ENCODE measurements at places on chromosomes 1 and 21.
A peak's percentile ranks its signal among the peaks of the same experiment; 100 is the strongest.

GRCh38 chr1:103333141-103333540 lies 192.4 kb upstream of the RNPC3 start:
- DNase-seq, result no peak

DNA sequence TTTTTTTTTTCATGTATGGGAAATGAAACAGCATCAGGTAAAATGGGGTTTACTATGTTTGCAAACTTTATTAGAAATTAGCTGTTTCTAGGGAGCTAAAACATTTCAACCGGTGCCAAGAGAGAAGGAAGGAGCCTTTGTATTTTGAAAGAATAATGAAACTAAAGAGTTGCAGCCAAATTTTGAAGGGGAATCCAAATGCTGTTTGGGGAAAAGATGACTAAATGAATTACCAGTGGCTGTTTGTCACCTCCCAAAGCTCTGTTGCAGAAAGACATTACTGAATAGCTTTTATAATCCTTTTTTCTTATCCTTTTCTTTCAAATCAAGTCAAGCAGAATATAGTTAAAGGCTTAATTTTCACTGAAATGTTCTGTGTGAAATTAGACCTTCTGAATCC lies 591.3 kb upstream of the ADGRL2 start:
- DNase-seq, result no peak

GRCh38 chr1:17276568-17276967 lies 27.7 kb downstream of the PADI3 start:
- peak; percentile 62 for DNase-seq

GRCh38 chr1:240876071-240876470 lies 264.1 kb upstream of the GREM2 start:
- no peak for DNase-seq

DNA sequence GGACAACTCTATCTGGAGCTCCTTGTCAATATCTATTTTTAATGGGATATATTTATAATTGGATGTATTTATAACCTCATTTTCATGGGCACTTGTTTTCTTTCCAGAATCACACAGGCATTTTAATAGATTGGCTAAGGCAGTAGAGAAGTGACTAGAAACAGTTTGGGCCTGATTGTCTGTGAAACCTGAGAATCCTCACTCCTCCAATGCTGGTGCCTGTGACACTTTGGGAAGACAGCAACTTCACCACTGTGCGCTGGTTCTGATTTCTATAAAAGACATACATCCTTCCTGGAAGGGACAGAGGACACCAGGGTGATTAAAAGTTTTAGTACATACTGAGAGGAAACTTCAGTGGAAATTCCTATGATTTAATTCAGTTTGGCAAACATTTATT lies 39.6 kb upstream of the RXRG start:
- no peak for DNase-seq

GRCh38 chr1:226722901-226723656 lies 16.0 kb downstream of the ITPKB start:
- no peak for DNase-seq

- DNase-seq, result no peak
These were observed 56.2 kb upstream of the EDEM3 start for GRCh38 chr1:184810735-184811343.

DNA sequence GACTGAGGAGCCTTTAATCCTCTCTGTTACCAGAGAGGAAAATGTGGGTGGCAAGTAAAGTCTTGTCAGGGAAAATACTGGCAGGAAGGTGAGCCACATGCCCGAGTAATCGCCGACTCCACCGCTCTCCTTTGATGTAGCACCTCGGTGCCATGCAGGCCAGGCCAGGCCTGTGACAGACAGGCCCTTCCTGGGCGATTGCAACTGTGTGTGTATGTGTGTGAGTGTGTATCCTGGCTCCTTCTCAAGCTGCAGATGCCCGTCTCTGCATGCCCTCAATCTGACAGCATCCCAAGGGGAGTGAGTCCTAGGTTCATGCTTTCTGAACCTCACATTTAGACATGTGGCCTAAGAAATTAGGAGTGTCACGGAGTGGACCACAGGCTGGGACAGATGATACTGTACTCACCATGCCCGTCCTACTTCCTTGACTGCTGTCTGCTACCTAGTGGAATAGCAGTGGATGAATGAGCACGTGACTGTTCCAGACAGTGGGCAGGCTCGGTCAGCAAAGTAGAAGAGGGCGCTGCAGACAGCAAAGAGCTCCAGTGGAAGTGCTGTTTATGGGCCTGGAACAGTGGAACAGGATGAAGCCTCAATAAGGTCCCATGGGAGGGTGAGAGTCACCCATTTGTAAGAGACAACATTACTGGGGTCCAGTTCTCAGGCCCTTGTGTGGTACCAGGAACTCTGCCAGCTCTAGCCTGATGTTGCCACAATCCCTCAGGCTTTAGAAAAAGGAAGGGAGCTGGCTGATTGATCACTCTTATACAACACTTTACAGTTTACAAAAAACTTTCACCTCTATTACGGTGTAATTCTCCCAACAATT lies 25.3 kb downstream of the SERTAD4 start:
- DNase-seq, result no peak

GRCh38 chr1:82994616-82995263 lies 1004.2 kb downstream of the TTLL7 start:
- no peak for DNase-seq

DNA sequence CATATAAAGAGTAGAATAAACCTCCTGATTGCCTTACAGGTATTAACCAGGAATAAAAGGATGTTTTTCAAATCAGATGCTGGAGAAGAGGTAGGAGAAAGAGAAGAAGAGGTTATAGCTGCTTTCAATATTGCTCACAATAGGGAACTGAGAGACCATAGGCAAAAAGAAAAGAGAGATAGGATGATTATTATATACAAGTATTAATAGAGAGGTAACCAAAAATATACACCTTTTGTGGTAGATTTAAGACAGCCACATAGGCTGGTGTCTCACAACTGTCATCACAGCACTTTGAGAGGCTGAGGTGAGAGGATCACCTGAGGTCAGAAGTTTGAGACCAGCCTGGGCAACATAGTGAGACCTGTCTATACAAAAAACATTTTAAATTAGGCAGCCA lies 119.7 kb downstream of the PSMG1 start:
- no peak for DNase-seq

DNA sequence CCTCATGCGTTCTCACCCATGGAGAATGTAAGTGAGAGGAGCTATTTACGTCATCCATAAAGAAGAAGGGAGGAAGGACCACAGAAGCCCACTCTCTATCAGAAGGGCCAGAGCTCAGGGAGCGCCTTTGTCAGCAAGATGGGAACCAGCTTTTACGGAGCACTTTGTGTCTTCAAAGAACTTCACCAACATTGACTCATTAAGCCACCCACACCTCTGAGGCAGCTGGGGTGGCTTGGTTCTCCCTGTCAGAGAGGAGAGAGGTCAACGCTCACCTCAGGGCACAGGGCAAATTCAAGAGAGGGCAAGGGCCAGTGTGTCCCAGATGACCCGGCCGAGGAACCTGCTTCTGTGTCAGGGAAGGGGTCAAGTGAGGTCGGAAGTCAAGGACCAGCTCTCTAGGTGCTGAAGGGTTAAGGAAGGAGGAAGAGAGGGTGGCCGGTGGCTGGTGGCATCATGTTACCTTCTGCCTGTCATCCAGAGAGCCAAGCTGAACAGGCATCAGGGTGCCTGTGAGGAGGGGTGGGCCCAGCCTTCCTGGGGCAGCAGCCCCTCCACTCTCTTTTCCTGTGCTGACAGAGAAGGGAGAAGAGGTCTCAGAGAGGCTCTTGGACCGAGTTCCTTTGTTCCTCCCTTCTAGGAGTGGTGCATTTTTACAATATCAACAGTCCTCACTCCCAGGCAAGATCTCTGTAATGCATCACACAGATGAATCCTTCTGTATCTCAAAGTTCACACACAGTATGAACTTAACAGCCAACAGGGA lies 109.0 kb downstream of the ETS2 start:
- no peak for DNase-seq

DNA sequence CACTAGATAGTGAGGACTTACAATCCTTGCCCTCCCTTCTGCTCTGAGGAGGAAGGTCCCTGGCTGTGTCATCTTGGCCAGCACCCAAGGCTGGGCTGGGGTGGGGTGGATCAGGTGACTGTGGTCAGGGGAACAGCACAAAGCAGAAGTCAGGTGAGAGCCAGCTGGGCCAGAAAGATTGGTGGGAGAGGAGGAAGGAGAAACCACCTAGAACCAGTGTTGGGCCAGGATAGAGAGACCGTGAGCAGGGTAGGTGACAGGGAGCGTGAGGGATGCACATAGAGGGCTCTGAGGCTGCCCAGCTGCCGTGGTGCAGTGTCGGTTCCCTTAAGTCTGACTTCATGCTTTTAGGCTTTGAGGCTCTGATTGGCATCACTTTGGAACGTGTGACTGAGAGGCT lies 22.7 kb downstream of the NCF2 start:
- DNase-seq, result peak; percentile 89

GRCh38 chr1:75550559-75550958 lies 60.4 kb downstream of the SLC44A5 start:
- no peak for DNase-seq

DNA sequence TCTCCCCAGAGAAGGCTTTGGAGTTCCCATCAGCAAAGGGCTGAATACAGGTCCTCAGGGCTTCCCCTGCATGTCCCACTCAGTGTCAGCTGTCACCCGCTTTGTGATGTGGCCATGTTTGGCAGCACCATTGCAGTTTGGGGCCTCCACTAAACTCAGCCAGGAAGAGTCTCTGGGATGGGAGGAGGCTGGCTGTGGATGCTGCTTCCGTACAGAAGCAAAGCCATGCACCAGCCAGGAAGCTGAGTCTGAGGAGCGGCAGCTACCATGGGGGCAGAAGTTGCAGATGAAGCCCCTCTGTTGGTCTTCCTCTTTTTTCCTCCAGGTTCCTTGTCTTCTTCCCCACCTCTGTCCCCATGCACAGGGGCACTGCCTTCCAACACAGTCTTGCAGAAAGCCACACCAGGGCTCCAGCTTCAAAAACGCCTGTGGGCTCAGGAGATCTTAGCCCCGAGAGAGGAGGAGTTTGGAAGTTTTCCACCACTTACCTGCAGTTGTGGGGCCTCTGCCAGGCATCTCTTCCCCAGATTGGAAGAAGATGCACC lies 416.8 kb downstream of the NPHP4 start:
- DNase-seq, result no peak

DNA sequence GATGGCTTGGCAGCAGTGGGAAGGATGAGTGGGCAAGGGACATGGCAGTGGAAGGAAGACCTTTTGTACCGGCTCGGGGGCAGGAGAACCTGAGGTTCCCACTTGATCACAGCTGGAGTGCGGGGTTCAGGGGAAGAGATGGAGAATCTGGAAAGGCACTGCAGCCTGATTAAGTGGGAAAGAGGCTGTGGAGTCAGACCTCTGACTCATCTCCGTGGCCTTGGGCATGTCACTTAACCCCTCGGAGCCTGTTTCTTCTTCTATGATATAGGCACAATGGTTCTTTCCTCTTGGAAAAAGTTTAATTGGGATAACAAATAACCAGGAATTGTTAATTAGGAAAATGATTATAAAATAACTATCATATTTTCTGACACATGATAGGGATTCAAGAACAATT lies 13.1 kb upstream of the TMEM61 start:
- DNase-seq, result no peak

GRCh38 chr1:98203466-98203865 lies 282.6 kb upstream of the DPYD start:
- DNase-seq, result no peak

DNA sequence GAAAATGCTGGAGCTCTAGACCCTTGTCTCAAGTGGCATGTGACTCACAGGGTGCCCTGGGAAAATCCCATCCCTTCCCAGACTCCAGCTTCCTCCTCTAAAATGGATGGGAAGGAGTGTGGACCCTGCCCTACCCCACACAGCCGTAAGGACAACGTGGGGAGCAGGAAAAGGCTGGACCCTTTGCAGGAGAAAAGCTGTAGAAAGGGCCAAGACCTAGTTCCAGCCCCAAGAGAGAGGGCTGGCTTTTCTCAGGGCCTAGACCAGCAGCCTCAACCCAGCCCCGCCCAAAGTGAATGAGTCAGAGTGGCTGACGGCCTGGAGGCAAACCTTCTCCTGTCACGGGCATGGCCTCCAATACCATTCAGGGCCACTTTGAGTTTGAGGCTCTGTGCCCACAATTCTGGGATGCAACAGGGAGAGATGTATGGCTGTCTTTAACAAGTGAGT lies 1.1 kb downstream of the LAMB3 start:
- DNase-seq, result peak; percentile 91

DNA sequence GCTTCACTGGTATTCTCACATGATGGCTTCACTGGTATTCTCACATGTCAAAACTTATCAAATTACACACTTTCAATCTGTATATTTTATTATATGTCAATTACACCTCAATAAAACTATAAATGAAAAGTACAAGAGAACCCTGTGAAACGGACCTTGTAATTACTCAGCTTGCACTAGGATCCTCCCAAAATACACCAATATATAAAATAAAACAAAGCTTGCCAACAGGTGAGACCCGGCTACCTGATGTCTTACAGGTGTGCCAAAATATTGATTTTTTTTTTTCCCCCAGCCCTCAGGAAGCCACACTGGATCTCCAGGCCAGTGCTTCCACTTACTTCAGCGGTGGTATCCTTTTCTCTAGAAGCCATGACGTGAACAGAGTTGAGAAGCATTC lies 22.9 kb downstream of the PIK3C2B start:
- DNase-seq, result no peak

- DNase-seq, result no peak
These were observed 554.1 kb upstream of the OLFM3 start for GRCh38 chr1:102550729-102551384.

GRCh38 chr1:227815468-227816409 lies at the start of gene PRSS38:
TSS of gene PRSS38 (plus strand) at chr1:227815675. CDS start at chr1:227815717, 42 bp downstream.
- no peak for DNase-seq

GRCh38 chr1:231444059-231444458 lies 22.0 kb upstream of the EGLN1 start:
- no peak for DNase-seq

- DNase-seq, result peak; percentile 3
These were observed 99.0 kb upstream of the KAZN start for GRCh38 chr1:14499312-14500040.

DNA sequence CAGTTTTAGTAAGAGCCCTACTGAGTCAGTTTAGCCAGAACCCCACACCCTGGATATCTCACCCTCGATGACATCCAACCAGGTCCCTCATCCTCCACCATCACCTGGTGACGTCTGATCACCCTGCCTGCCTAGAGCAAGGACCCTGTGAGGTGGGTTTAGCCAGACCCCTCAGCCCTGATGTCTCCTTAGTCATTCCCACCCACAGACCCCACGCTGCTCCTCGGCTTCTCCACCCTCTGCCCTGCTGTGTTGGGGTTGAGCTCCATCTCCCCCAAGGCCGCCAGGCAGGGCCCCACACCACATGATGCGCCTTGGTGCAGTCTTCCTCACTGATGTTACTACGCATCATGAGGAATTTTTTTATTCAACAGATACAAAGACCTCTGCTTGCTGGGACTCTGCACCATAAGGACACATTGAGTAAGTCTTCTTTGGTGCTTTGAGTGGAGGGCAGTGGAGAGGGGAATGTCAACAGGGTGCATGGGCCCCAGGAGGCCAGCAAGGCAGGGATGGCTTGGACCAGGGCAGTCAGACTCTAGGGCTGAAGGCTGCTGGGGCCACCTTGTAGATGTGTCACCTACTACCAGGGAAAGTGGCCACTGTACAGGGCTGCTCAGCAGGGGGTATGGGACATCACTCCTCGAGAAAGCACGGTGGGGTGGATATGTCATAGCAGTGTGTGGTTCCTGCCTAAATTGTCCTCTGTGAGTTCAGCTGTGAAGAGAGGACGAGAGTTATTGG lies 1.7 kb upstream of the IBA57 start:
- no peak for DNase-seq

GRCh38 chr1:176046926-176047325 lies 160.2 kb downstream of the COP1 start:
- no peak for DNase-seq

All from Calu3 (cell line).